ENCODE measurements at places on chromosomes 6 and 20.

DNA sequence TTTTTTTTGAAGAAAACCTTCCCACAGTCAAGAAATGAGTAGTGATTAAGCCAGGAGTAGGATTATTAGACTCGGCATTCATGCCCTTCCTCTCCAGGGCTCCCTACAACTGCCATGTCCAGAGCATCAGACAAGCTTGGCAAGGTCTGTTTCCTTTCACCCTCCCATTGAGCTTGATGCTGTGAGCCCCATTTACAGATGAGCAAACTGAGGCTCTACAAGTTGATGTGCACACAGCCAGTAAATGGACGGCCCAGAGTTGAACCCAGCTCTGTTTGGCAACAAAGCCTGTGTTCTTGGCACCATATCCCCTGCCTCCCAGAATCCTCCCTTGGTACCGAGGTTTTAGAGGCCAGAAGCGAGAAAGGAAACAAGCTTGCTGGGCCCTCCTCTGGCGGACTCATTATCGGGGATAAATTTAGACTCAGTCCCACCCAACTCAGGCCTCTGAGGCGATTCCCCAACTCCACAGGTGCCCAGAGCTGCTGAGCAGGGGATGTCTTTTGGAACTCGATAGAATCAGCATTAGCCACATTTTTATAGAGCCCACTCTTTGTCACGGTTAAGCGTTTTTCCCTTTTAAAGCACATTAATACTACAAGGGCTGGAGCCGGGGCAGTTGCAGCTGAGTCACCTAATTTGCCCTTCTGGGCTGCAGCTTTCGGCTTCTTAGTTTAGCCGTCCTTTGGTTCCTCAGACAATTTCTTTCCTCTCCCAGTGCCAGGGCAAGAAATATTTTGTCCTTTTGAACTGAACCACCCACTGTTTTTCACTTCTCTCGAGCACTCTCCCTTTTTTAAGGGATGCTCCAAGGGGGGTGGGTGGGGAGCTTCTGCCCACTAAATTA is 23.0 kb upstream of the NFATC2 start:
- DNase-seq: no peak

DNA sequence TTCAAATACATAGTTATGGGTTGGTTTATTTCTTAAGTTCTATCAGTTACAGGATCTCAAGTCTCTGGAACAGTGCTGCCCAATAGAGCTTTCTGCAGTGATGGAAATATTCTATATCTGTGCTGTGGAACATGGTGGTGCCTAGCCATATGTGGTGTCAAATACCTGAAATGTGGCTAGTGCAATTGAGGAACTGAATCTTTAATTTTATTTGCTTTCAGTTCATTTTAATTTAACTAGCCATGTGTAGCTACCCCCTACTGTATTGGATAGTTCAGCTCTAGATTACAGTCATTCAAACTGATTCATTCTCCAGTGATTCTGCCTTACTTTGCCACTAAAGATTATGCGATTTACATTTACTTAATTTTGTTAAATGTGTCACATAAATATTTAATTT is 503.2 kb downstream of the CDKAL1 start:
- no peak for DNase-seq

DNA sequence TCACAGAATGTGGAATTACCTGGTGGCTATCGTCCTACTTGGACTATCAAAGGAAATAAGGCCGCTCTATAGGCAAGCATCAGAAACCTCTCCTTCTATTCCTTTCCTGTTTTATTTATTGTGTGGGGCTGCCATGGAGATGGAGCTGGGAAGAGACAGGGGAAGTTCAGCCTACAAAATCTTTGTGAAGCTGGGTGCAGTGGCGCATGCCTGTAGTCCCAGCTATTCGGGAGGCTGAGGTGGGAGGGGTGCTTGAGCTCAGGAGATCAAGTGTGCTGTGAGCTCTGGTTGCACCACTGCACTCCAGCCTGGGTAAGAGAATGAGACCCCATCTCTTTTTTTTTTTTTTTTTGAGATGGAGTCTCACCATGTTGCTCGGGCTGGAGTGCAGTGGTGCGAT is 60.3 kb downstream of the KCNB1 start:
- DNase-seq: no peak

DNA sequence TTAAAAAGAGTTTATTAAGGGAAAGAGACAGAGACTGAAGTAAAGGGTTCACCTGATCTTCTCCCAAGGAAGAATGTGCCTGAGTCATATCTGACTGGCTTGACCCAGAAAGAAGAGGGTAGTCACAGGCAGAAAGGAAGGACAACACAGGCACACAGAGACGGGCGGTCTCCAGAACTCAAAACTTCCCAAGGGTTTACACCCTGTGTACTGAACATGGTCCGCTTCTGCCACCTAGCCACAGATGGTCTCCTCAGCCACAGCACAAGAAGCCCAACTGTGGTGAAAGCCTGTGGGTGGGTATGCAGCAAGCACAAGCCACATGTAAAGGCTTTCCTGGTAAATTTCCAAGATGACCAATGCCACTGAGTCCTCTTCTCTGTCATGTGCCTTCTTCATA is 17.2 kb downstream of the UNC5CL start:
- no peak for DNase-seq

DNA sequence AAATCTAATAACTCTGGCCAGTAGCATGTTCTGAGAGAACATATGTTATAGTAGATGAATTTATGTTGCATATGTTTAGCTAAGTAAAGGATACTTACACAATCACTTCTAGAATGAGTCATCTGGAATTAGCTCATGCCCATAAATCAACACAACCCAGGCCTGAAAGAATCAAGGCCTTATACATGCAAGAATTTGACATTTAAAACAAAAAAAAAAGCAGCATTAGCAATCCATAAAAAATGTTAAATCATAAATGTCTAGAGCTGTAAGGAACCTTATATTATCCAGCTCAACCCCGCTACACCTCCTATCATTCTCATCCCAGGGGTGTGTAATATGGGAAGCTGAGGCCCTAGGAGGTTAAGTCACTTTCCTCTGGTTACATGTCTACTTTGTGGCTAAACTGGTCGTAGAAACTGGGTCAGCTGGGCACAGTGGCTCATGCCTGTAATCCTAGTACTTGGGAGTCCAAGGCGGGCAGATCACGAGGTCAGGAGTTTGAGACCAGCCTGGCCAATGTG is 105.2 kb upstream of the CARMIL1 start:
- DNase-seq: no peak

DNA sequence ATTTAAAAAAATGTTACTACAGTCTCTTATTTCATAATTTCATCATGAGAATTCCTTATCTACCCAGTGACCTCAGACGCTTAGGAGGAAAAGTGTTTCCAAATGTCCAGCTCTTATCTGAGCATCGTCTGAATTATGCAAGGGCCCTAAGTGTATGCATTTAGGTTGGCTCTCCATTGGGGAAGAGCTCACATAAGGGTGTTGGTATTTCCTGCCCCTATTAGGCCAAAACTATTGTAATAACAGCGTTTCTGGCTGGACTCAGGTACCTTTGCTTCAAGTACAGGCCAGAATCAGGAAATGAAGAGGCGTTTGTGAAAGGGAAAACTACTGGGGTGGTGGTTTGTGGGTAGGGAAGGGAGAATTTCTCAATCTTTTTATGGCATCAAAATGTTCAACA is 40.4 kb upstream of the SGK1 start:
- DNase-seq: no peak

DNA sequence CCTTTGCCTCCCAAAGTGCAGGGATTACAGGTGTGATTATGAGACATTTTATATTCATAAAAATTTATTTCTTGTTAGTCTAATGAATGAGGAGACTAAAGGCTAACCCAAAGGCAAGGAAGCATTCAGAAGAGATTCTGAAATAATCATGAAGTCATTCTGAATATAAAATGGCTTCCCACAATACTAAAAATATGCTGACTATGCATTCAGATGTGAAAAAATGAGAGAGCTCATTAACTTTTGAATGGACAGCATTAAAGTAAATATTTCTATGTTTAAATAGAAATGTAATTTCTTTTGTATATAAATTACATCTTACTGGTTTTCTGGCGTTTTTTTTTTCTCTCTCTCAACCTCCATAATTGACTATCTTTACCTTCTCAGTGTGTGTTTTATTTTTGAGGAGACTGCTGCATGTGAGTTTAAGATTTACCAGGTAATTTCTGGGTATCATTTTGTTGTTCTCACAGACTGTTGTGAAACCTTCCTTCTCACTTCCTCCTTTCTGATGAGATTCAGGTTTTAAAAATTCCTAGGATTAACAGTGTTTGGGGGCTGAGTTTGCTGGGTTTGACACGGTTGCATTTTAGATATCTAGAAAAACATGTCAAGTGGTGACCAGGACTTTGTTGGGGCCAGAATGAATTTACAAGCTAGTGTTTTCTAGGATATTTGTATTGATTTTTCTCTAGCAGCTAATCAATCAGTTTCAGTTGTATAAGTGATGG is 316.6 kb downstream of the CDKAL1 start:
- DNase-seq: no peak

DNA sequence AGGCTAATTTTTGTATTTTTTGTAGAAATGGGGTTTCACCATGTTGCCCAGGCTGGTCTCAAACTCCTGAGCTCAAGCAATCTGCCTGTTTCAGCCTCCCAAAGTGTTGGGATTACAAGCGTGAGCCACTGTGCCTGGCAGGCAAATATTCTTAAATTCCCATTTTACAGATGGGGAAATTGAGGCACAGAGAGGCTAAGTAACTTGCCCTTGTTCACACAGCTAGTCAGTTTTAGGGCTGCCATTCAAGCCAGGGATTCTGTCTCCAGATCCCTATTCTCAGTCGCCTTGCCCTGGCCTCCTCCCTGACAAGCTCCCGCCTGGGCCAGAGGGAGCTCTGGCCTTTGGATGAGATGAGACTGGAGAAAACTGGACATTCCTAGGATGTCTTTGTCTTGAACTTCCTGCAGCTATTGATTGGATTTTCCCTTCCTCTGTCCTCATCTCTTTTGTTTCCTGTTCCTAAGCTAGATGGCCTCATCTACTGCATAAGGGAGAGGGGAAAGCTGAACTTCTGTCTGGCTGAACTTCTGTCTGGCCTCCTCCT is 90.5 kb downstream of the NDUFAF5 start:
- no peak for DNase-seq

DNA sequence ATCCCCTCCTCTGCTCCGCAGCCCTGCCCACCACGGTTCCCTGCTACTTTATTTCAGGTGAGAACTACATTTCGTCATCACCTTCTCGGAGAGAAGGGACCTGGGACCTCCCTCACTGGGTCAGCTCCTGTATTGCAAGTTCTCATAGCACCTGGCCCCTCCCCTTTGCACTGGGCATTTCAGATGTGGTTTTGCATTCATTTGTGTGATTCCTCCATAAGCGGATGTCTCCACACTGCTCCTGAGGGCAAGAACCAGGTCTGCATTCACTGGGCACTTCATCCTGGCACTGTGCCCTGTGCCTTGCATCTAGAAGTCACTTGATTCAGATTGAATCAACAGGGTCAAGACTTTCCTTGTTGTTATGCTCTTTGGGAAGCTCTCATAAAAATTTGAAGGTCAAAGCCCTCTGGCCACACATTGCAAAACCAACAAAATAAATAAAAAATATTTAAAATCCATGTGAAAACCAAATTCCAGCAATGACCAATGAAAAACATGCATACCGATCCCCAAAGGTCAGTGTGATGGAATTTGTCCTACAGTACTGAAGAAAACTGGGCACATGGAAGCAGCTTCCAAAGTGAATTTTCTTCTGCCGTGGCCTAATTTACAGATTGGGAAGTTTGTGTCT is 89.1 kb upstream of the F13A1 start:
- no peak for DNase-seq

Measured in HAP-1 (cell line).